ENCODE measurements at places on chromosomes 6 and 20.
A peak's percentile ranks its signal among the peaks of the same experiment; 100 is the strongest.

GRCh38 chr20:38829296-38829875 is 23.9 kb downstream of the PPP1R16B start:
- DNase-seq: no peak

DNA sequence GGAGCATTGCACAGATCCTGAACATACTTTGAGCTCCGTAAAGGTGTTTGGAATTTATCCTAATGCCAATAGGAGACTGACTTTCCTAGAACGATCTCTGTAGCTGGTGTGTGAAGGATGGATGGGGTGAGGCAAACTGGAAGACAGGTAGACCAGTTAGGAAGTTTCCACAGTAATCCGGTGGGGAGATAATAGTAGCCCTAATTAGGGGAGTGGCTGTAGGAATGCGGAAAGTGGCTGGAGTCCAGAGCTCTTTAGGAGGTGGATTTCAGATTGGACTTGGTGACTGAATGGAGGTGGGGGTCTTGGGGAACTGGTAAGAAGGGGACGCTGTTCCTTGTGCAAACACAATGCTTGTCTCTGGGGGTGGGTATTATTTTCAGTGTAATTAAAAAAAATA is 146.3 kb downstream of the SOX4 start:
- DNase-seq: no peak

GRCh38 chr6:37467718-37468117 is 32.0 kb downstream of the CCDC167 start:
- no peak for DNase-seq

DNA sequence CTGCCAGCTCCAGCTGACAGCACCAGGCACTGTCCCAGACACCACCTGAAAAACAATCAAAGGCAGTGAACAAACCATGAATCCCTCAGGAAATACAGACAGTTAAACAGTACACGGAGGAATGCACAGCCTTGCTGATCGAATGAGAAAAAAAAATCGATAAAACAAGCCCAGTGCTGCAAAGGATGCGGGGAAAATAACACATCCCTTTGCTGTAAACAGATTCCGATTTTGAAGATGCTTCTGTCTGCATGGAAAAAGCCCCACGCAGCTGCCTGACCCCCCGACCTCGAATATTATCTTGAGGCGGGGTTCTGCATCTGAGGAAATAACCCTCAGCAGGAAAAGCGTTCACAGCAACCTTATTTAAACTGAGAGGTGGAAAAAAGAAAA is 43.9 kb downstream of the RBM38 start:
- no peak for DNase-seq

DNA sequence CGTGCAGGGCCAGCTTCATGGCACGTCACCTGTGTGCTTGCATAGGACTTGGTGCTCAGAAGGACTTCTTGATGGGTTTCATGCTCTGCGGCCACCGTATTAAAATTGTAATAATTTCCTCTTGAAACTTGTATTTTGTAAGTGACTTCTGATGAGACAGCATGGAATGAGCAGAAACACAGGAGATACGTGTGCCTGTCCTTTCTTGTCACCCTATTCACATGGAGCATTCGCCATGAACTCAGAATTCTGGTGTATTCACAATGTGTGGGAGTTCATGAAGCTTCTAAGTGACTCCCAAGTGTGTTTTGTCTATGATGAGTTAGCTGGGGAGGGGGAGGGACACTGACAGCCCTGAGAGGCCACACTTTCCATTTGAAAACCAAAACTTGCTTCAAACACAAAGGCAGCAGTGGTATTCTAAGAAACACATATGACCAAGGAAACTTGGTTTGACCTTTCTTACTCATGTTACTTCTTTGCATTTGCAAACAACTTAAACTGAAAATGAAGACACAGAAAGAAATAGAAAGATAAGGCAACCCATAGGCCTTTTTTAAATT is 92.1 kb upstream of the NEDD9 start:
- peak; percentile 82 for DNase-seq

DNA sequence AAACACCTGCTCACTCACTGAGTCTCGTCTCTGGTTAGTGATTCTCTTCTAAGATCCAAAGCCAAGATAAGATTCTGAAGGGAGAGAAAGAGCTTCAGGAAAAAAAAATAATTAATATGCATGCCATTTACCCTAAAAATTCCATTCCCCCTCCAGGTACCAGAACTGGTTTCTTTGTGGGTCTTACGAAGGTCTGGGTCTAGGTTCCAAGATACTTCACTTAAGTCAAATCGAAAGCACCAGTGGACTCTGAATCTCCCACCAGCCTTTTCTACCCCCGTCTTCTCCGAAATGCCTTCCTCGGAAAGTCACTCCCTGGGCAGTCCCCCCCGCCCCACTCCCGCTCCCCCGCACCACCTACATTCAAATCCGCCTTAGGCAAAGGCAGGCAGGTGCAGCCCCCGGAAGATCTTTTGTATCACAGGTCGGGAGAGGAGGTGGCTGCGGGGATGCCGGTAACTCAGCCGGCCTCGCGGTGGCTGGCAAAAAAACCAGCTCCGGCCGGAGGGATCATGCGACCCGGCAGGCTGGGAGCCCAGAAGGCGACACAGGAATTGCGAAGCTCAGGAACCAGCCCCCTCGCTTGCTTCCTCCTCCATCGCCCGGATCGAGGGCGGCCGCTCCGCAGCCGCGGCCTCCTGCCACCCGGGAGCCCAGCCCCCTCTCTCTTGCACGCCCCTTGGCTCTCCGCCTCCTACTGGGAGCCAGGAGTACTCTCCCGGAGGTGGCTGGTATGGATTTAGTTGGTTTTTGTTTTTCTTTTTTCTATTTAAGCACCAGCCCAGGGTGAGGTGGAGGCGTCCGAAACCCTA is at the start of gene BCL2L1:
Gene BCL2L1 (minus strand): TSS at position 612 of the 812 bp plus-strand sequence. CDS start 650 bp downstream, outside the sequence.
- peak; percentile 54 for DNase-seq

GRCh38 chr6:81842254-81842653 is 89.8 kb upstream of the TENT5A start:
- no peak for DNase-seq

DNA sequence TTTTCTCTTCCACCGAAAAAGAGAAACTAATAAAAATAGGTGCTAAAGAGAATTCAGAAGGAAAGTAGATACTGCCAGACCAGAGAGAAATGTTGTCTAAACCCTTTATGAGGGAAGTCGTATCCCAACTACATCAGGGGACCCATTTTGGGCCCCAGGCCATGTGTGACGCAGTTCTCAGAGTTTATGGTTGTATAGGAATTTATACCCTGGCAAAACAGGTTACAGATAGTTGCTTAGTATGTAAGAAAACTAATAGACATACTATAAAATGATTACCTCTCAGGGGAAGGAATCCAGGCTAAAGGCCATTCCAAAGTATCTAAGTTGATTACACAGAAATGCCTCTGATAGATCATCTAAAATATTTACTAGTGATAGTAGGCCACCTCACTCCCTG is 28.6 kb upstream of the SLC52A3 start:
- DNase-seq: no peak

DNA sequence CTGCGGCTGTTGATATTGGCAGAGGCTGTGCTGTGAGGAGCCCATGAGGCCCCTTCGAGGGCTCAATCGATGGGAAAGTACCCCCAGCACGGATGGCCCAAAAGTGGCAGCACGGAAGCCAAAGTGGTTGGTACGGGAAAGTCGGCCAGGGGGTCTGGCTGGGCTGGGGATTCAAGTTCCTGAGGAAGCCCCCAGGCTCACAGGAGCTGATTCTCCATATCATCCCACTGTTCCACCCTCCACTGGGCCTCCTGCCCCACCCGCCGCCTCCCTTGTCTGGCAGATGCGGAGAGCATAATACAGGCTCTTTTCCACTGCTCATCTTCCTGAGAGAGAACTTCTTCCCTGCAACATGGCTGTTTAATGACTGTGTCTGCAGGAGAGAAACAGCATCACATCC is 217.8 kb upstream of the CST7 start:
- no peak for DNase-seq

DNA sequence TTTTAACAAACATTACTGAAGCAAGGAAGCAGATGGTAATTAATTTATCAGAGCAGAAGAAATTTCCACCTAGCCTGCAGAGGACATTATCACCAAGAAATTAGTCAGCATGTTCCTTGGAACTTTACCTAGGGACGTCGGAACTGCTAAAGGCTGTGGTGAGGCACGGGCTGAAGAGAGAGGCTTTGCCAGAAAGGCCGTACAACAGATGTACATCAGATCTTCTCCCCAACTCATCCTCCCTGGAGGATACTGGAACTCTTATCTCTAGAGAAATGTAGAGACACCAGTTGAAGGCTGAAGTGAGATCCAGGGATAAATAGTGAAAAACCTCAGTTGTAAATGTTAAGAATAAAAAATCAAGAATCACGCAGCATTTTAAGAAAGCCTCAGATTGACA is 257.1 kb downstream of the SAMD5 start:
- DNase-seq: no peak

DNA sequence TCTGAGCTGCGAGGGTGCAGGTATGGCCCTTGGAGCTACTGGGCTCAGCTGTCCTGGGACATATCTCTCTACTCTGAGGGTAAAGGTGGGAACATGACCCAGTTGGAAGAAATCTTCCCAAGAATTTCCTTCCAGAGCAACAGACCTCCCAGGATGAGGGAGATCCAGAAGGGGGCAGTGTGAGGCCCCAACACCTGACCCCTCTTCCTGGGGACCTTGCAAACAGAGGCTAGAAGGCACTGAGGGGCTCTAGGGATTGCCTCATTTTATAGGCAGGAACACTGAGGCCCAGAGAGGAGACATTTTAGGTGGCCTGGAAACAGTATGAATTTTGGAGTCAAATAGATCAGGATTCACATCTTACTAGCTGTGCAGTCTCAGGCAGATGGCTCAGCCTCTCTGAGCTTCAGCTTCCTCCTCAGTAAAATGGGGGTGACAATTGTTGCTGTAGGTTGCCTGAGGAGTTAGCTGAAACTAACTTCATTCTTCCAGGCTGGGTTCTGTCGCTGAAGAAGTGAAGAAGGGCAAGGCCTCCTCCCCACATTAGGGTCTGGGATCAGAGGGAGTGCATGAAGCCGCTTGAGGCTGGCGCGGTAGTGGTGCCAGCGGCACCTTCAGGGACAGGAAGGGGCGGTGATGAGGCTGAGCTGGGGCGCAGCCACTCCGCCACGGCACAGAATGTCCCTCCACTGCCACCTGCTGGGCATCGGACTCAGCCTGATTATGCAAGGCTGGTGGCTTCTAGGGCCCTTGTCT is 11.4 kb downstream of the KCNK17 start:
- peak; percentile 87 for DNase-seq

DNA sequence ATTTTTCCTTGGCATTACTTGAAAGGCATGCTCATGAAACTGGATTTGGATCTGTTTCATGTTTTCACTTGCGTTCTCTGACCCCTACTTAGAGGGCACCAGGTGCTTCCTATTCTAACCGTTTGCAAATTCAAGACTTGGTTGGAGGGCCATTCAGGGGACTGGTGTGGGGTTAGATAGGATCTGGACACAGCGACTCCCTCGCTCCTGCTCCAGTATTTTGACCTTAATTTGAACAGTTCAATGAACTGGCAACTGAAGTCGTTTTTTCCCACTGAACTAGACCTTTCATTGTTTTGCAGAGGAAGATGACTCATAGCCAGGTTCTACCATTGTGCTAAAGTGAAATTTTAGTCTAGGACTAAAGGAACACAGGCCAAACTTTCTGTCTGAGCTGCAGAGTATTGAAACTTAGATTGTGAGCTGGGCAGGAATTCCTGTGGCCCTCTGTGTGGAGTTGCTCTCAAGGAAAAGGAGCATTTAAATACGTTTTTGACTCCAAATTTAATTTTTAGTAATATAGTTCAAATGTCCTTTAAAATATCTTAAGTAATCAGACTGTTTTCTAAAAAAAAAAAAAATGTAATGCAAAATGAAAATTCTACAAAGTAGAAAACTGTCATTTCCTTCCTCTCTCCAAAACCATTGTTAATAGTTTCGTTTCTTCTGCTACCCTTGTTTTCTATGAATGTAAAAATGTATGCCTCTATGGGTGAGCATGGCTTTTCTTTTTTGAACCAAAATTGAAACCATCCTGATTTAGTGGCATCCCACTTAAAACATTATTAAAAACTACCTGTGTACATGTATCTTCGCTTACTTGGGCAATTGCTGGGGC is 64.8 kb downstream of the UTRN start:
- peak; percentile 66 for DNase-seq

DNA sequence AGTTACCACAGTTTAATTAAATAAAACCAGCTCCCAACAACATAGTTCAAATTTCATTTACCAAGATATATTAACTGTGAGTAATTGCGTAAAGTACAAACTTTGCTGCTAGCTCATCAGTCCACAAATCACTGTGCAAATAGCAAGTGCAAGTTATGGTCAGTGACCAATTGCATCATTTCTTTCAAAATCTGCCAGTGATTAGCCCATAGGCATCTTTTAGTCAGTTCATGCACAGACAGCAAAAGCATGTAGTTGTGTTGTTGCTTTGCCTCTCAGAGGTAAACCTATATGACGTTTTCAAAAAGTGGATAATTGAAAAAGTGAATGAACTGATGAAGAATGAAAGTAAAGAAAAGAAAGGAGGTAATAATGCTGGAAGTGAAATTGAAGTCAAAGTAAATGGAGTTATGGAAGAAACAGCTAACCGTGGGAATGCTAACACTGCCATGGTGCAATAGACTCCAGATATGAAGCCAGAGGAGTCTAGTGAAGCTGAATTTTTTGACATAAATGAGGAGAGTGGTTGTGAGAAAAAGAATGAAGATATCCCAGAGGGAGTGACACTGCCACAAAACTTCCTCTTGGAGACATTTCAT is 36.5 kb downstream of the ENPP1 start:
- DNase-seq: no peak

DNA sequence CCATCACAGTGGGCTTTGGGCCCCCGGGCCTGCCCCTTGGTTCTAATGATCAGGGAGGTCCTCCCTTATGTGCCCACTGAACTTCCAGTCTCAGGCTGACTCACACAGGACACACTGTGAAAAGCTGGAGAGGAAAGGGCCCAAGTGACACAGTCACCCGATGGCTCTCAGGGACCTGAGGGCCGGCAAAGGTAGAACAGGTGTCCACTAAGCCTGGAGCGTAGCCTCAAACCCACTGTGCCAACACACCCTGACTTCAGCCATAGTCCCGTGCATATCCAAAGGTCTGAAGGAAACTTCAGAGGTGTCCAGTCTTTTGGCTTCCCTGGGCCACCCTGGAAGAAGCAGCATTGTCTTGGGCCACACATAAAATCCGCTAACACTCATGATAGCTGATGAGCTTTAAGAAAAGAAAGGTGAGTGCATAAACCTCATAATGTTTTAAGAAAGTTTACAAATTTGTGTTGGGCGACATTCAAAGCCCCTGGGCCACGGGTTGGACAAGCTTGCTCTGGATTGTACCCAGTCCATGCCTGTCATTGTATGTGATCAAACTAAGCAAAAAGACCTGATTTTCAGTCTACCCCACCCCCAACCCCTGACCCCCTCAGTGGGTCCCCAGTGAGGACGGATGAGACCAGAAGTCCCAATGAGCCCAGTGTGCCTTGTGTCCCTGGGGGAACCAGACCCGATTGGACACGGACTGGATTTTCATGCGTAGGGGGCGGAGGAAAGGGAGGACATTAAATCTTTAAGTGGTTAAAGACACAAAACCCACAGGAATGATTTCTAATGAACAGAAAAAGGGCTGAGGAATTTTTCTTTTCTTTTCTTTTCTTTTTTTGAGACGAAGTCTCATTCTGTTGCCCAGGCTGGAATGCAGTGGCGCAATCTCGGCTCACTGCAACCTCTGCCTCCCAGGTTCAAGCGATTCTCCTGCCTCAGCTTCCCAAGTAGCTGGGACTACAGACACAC is 6.1 kb downstream of the RAMACL start:
- DNase-seq: no peak

Measured in CD4-positive, CD25-positive, alpha-beta regulatory T cell (primary cell).